Daoy (cell line): ENCODE measurements at places on chromosomes 16 and 17. TPM values are rescaled to one million over a fixed set of nuclear protein-coding genes. Genes with fewer than 3 reads are reported as not detected.

ACE gene
- 0.29 TPM in 1 of 2 replicates, not detected in the other for total RNA-seq

CCL4L2 gene
- total RNA-seq, result 0.63 and 2.9 TPM in 2 replicates

KCNAB3 gene
- total RNA-seq, result 0.29 and 2.5 TPM in 2 replicates

- no peak for DNase-seq
These were observed 5.9 kb downstream of the ARSG start for GRCh38 chr17:68297195-68297594.

GRCh38 chr16:30553393-30553899 lies 4.7 kb downstream of the ZNF764 start:
- no peak for DNase-seq

DNA sequence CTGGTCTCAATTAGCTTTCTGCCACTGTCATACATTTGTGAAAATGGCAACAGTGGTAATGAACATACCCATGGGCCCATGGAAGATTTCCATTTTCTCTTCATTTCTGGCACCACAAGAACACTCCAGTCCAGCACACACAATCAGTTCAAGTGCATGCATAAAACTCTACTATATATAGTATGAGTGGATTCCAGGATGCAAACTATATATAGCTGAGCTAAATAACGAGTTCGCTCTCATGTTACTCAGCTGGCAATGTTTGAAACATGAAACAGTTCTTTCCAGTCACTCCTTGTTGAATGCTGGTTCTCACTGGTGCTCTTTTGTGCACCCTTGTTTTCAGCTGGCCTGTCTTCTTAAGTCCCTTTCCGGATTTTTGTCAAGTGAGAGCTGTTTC lies 75.2 kb upstream of the DHX40 start:
- DNase-seq, result no peak

- no peak for DNase-seq
These were observed 11.7 kb upstream of the PRPSAP1 start for GRCh38 chr17:76365256-76365903.

DNA sequence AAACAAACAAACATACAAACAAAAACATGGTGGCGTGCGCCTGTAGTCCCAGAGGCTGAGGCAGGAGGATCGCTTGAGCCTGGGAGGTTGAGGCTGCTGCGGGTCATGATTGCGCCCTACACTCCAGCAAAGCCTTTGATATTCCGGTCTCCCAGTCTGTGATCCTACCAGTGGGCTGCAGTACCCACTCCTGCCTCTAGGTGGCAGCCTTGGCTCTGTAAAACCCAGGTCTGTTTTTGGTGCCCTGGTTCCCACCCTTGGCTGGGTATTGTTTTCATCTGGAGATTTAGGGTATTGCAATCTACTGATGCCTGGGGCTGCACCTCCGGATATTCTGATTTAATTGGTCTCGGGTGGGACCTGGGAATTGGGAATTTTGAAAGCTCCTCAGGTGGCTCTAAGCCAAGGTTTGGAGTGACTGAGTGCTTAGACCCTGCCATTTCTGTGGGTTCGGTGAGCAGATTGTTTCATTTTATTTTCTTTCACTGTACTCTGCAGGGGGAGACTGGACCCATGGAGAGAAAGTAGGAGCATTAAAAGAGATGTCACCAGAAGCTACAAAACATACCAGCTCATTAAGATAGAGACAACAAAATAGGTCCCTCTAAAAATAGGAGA lies 40.5 kb downstream of the MYH3 start:
- DNase-seq, result peak; percentile 82

- no peak for DNase-seq
These were observed 11.6 kb upstream of the CMIP start for GRCh38 chr16:81432937-81433557.

GRCh38 chr17:75783069-75783783 lies 1.4 kb upstream of the UNK start:
- no peak for DNase-seq

GRCh38 chr16:3810198-3810664 lies 70.3 kb downstream of the CREBBP start:
- DNase-seq, result no peak

- DNase-seq, result no peak
These were observed 97.4 kb upstream of the CACNG5 start for GRCh38 chr17:66737524-66737923.
